ENCODE measurements at places on chromosomes 6 and 20.
A peak's percentile ranks its signal among the peaks of the same experiment; 100 is the strongest.

DNA sequence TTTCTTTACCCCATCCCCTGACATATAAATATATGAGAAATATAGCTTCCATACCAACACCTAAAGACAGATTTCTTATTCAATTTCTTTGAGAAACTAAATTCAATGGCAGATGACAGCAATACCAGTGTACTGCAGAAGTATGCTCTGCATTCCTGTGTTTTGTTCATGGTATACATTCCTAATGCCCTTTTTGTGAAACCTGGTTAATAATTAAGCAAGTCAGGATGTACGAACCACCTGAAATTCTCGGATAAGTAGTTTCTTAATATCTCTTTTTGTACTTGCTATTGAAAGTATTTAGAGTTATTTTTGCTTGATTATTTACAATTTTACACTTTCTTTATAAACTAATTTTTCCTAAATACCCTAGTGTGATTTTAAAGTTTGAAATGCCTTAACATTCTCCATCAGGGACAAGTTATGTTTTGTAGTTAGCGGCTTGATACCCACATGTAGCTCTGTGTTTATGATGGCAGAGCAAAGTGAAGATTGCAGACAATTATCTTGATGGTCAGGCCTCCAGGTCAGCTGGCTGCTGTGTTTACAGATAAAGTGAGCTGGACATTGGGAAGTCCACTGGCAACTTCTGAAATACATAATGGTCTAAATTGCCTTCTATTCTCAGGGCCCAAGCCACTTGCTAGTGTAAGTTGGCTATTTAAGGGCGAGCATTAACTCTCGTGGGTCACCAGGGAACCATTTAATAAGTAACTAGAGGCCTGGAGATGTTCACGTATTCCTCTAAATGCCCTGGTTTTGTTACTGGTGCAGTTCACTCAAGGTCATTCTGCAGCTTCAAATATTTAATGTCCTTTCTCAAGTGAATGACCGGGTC, 58.2 kb downstream of the PLCB1 start:
- no peak for DNase-seq

GRCh38 chr6:125587666-125588632, 161.5 kb upstream of the HEY2 start:
- no peak for DNase-seq

DNA sequence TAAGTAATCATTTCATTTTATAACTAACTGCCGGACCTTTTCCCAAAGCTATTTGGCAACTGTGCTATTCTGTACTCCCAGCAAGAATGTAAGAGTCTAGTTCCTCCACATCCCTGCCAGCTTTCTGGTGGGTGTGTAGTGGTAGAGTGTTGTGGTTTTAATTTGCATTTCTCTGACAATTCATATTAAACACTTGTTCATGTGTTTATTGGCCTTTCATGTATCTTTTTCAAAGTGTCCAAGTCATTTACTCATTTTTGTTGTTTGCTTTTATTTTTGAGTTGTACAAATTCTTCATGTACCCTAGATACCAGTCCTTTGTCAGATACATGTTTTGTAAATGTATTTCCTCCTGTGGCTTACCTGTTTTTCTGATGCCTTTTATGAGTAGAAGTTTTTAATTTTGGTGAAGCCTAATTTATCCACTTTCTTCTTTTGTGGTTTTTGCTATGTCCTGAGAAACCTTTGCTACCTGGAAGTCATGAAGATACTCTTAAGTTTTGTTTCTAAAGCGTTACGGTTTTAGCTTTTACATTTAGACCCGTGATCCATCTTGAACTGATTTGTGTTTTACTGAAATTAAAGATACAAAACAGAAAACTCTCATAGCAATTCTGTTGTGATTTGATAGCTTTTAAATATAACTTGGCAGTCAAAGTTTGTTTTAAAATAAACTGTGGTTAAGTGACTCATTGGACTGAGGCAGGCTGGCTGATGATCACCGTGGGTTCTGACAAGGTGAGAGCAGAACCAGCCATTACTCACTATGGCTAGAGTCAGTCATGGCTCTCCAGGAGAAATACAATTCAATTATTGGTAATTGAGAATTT, 8.0 kb downstream of the MYLIP start:
- DNase-seq: peak; percentile 67

DNA sequence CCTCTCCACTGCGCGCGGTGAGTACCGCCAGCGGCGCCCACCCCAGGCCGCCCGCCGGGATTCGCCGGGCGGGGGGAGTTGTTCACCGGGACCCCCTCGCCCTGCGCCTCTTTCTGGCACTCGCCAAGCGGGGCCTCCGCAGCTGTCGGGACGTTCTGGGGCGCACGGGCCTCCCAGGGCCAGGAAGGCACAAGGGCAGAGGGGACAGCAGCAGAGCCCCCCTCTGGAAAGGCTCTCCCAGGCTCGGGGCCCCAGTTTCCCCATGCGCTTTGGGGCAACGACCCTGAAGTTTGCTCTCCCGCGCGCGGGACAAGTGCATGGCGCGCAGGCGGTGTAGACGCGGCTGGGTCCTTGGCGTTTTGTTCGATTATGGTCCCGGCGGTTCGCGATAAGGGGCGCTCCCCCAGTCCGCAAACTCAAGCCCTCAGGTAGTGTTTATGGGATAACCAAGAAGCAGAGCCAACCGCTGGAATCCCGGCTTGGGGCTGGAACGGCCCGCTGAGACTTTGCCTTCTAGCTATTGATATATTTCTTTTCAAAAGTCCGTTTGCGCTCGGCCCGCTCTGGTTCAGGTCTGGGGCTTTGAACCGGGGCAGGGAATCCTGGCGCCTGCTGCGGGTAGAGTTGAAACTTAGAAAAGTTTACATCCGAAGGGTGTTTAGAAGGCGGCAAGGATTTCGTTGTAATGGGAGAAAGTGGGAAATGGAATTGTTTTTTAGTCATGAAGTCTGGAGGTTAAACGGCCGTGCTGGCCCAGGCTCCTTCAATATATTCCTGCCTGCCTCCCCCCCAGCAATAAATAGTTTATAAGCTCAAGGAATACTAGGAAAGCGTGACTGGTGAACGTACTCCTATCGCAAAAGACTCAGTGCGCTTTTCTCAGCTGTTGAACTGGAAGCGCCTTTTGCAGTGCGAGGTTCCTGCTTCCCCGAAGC, 595 bp downstream of the EYA2 start:
- no peak for DNase-seq

DNA sequence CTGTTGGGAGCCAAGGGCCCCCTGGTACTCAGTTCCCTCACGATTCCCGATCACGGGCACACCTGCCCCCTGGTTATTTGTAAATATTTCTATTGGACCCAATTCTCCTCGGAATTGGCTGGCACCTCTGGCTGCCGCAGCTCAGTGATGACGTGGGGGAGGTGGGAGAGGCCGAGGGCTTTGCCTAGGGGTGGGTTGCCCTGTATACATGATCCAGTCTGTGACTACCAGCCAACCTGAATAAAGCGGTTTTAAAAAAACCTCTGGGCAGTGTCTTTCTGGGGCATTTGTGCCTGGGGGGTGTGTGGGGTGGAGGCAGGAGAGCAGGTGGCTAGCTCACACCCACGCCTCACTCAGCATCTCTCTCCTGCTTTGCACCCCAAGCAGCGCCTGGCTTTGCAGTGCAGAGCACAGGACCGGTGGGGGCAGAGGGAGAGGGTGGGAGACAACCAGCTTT, 42.2 kb downstream of the VSTM2L start:
- no peak for DNase-seq

DNA sequence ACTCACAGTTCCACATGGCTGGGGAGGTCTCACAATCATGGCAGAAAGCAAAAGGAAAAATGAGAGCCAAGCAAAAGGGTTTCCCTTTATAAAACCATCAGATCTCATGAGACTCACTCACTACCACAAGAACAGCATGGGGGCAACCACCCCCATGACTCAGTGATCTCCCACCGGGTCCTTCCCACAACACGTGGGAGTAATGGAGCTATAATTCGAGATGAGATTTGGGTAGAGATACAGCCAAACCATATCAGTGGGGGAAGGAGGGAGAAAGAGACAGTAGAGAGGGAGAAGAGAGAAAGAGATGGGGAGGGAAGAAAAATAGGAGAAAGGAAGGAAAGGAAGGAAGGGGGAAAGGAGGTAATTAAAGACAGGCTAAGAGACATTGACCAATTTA, 30.1 kb downstream of the GMDS start:
- no peak for DNase-seq

DNA sequence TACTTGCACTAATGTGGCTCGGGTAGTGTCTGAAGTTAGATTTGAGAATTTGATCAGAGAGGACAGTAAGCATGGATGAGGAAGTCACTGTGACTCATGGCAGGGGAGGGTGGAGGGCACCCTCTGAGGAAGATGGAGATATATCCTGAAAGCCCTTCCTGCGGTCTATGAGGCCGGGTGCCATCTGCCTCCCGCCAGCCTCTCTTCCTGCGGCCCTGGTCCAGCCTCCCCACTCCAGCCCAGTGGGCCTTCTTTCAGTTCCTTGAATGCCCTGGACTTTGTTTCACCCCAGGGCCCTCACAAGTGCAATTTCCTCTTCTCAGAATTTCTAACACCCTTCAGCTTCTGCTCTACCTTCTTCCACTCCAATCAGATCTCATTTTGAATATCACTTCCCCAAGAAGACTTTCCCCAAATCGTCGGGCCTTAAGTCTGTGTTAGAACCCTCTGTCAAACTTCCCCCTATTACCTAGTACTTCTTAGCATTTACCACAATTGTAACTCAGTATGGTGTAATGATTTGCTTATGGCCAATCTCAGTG, 20.2 kb upstream of the TNFAIP3 start:
- no peak for DNase-seq

GRCh38 chr20:16712511-16712947, 17.3 kb upstream of the SNRPB2 start:
- DNase-seq: no peak

DNA sequence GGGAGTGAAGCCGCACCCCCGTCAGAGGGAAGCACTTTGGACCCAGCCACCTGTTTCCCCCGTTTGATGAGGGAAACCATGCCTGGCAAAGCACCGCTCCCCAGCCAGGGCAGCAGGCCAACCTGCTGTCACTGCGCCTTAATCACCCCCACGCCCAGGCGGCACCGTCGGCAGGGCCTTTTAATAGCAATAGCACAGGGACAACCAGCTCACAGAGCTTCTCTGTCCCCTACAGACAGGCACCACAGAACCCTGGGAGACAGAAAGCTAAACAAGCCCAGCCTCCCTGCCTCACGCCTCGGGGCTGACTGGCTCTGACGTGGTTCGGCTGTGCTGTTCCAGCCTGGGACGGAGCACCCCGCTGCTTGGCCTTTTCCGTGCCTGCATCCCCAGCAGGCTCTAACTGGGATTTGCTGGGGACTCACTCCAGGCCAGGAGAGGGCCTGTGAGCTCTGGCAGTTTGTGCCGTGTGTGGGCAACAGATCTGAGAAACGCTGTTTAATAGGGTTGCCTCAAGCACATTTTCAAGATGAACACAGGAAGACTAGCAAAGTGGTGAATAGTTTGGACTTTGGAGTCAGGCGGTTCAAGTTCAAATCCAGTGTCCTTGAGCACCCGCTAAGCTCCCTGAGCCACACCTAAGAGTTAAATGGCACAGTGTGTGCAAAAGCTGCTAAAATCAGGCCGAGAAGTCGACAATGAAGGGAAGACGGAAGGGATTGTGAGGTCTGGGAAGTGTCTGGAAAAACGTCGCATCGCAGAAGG, 223.8 kb downstream of the NRN1 start:
- DNase-seq: no peak

DNA sequence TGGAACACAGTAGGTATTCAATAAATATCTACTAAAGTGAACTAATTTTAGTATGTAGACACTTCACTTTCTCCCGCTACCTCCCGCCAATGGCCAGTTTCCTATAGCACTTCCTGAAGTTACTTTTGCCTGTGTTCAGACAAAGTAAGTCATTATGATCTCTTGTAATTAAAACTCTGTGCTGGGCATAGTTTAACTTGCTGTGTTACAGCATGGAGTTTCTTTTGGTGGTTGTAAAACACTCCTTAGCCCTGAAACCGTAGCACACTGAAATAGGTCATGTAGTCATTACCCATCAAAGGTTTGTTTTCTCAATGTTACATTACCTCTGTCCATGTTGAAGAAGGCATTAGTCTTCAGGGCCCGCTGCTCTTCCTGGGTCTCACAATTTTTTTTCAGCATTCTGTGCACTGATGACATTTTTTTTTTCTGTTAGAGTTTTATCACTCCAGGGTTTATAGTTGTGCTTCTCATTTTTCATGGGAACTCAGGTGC, 54.0 kb upstream of the CENPW start:
- DNase-seq: no peak

- DNase-seq: no peak
These were observed 5.5 kb downstream of the SMPD2 start for GRCh38 chr6:109446072-109446471.

GRCh38 chr20:38685853-38686473, 38.3 kb upstream of the SLC32A1 start:
- peak; percentile 44 for DNase-seq

GRCh38 chr6:106671651-106672050, 42.3 kb downstream of the QRSL1 start:
- no peak for DNase-seq

- no peak for DNase-seq
These were observed 19.6 kb downstream of the SEC23B start for GRCh38 chr20:18527339-18527738.

GRCh38 chr6:138205437-138206094, 12.7 kb downstream of the PBOV1 start:
- DNase-seq: no peak

- no peak for DNase-seq
These were observed 76.9 kb downstream of the PRL start for GRCh38 chr6:22219925-22220324.

DNA sequence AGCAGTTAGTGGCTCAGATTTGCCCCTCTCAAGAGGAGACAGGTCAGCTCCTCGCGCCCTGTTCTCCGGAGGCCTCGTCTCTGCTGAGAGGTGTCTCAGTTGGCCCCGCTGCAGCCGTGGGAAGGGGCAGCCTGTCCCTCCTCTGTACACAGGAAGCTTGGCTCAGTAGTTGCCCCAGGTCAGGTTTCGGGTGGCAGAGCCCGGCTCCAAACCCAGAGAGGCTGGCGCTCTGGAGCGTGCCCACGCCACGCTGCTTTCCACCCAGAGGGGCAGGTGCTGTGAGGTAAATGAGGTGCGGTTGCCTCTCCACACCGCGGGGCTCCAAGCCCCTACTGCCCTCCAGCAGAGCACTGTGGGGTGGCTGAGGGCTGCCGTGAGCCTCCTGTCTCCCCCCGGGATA, 16.0 kb downstream of the DYNLT1 start:
- no peak for DNase-seq

GRCh38 chr6:8215631-8216030, 113.3 kb upstream of the EEF1E1 start:
- DNase-seq: no peak

DNA sequence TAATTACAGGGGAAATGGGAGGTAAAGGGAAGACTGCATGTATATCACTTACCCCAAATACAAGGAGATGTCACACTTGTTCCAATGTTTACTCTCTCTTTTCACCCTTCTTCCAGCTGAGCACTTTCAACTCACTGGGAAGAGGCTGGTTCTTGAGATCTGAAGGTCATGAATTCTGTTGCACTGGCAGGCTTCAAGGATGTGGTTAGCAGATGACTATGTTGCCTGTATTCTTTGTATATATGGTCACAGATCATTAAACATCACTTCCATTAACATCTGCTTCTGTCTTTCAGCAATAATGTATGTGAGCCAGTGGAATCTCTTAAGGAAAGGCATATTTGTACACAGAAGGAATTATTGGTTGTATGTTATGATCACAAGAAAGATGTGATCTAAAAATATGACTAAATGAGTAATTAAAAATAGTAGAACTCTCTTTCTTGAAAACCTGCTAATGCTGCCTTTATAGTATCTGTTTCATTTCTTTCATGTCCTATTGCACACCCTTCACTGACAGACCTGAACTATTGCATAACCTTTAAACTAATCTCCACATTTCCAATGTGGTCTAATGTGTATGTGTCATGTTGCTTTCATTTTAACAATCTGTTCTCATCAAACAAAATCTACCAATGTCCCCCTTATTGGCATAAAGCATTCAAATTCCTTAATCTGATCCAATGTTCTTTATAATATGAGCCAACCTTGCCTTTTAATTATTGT, 131.4 kb upstream of the EPHA7 start:
- DNase-seq: no peak
